ENCODE measurements at places on chromosomes 16 and 17.
A peak's percentile ranks its signal among the peaks of the same experiment; 100 is the strongest.

DNA sequence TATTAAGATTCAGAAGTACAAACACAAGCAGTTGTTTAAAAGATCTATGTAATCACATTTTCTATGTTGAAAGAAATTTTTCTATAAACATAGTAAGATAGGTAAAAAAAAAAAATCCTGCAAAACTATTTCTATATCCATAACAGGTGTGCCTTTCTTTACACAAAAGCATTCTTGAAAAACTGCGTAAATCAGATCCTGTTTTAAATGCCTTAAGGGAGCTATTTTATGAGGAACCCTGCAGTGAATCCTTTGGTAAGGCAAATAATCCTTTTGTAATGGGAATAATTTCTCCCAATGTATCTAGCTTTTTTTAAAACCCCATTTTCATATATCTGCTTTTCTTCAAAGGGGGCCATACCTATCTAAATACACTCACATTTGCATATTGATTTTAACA lies 157.3 kb downstream of the AATF start:
- DNase-seq, result no peak

DNA sequence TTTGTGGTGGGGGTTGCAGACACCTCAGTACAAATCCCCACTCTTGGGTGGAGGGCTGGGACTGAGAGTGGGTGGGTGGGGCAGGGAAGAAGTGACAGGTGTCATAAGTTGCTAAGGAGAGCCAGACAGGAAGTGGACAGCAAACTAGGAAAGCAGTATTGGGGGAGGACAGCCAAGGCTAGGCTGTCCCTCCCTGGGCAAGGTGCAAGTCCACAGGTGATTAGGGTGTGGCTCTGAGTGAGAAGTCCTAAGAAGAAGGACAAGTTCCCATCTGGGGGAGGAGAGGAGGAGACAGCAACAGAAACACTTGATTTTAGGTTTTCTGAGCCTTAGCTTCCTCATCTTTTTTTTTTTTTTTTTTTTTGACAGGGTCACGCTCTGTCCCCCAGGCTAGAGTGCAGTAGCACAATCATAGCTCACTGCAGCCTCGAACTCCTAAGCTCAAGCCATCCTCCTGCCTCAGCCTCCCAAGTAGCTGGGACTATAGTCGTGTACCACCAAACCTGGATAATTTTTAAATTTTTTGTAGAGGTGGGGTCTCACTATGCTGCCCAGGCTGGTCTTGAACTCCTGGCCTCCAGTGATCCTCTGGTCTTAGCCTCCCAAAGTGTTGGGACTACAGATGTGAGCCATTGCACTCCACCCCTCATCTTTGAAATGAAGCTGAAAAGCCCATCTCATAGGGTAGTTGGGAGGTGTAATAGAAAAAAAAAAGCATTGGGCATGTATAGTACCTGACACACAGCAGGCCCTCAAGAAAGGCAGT lies 2.5 kb downstream of the MAPK3 start:
- DNase-seq, result no peak

DNA sequence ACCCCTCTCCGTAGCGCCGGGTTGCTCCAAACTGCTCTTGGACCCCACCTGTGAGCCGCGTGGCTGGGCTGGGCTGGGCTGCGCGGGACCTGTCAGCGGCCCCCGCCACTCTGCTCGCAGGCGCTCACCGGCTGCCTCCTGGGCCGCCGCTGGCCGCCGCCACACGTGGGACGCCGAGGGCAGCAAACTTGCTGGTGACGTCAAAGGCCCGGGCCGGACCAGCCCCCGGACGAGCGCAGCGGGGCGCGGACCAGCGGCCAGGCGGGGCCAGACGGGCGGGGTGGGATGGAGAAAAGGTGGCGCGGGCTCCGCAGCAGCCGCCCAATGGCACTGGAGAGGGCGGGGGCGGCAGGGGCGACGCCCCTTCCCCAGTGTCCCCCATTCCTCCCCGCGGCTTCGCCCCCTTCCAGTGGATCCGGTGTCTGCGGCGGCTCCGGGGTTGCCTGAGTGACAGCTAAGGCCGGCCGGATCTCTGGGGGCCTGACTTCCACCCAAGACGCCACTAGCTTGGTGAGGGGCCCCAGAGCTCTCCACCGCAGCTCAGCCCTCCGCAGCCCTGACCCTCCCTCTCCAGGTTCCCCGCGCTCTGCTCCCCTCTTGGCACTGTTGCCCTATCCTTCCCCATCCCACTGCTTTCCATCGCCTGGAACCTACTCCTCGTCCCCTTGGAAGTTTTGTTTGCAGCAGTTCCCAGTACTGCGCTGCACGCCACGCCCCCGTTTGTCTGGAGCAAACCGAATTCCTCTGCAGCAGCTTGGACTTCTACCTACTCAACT lies at the start of gene HS3ST3A1:
Gene HS3ST3A1 (minus strand): TSS at position 154 of the 776 bp plus-strand sequence. CDS start 800 bp downstream, outside the sequence.
- DNase-seq, result peak; percentile 89

GRCh38 chr17:74521701-74522201 lies 9.5 kb downstream of the CD300LB start:
- no peak for DNase-seq

DNA sequence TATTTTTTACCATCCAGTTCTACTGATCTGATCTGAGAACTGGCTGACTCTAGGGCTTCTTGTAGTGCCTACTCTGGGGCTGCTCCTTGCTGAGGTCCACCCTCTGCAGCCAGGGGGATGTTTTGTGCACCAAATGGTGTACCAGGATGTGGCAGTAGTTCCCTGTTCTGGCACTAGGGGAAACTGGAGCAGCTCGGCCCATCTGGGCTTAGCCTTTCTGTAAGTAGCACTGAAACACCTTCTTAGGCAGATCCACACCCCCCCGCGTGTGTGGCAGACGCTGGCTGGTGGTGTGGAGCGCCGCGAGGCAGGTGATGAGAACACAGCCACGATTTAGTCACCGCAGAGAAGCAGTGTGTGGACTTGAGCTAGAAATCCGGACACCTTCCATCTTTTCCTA lies 17.0 kb downstream of the DUSP14 start:
- no peak for DNase-seq

DNA sequence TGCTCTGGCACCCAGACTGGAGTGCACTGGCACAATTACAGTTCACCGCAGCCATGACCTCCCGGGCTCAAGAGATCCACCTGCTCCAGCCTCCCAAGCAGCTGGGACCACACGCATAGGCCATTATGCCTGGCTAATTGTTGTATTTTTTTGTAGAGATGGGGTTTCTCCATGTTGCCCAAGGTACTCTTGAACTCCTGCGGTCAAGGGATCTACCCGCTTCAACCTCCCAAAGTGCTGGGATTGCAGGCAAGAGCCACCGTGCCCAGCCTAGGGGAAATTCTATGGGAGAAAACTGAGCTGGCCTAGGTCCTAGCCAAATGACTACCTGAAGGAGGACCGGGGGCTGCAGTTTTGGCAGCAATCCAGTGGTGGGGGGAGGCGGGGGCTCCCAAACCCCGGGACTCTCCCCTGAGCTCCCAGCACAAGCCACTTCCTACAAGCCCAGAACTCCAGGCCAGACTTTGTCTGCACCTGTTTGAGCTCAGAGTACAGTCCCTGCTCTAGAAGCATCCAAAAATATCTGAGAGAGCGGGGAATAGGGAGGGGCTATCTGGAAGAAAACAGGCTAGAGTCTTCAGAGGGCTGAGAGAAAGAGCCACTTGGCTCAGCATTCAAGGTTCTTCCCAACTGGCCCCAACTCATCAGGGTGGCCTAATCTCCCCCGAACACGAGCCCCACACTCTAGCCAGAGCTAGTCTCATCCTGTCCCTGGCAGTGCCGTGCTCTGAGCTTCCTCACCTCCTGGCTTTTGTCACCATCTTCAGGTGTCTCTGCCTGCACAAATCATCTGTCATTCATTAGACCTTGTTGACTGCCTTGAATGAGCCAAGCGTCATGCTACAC lies 9.1 kb downstream of the SRL start:
- no peak for DNase-seq

GRCh38 chr17:48100591-48101011 lies 677 bp downstream of the CBX1 start:
- peak; percentile 83 for DNase-seq
